ENCODE measurements at places on chromosomes 3 and 15.

DNA sequence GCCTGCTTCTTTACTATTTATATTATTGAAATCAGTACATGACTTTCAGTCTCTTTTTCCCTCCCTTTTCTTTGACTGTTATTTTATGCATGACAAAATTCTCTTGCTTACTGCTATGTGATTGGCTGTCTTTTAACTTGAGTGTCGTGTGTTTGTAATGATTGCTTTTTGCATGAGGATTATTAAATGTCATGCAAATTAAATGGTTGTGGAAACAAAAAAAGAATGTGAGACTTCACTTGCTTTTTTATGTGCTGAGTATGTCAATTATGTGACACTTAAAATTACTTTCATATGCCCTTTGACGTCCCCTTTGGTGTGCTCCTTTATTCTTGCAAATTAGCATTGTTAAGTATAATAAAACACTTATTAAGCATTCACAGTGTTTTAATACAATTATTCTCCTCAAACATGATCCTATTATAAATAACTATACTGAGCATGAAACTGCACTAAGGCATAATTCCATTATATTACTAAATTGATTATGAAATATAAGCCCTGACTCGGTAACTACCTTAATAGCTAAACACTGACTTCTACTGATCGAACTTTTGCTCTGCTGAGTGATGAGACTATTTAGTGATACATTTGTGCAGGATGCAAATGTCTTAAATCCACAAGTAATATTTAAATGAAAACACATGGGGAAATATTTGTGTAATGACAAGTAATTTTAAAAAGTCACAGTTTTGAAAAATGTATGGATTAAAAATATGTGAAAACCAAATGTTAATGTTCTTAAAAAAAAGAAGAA, 401.7 kb downstream of the NLGN1 start:
- DNase-seq = no peak

DNA sequence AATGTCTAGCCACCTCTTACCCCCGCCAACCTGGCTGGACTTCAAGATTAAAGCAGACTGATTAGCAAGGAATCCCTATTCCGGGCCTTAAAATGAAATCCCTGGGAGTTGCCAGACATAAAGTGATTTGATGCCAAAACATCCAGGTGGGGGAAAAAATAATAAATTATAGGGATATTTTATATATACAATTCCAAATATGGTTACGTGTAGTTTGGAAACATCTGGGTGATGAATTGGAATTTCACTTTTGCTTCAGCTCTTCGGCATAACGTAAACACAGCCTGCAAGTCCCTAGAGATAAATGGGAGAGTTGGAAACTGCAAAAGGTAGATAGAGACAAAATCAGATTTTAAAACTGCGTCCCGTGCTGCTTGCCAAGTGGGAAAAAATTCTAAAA, 545.5 kb upstream of the MDFIC2 start:
- DNase-seq = no peak

- no peak for DNase-seq
These were observed 2.9 kb upstream of the USP3 start for GRCh38 chr15:63501256-63502089.

- no peak for DNase-seq
These were observed 227.8 kb downstream of the UBE2E2 start for GRCh38 chr3:23430781-23431398.

- DNase-seq = no peak
These were observed 133.3 kb downstream of the CMSS1 start for GRCh38 chr3:99950921-99951320.

- no peak for DNase-seq
These were observed 30.7 kb downstream of the XXYLT1 start for GRCh38 chr3:195240171-195240701.

- DNase-seq = no peak
These were observed 12.2 kb upstream of the TSEN2 start for GRCh38 chr3:12472000-12472610.

GRCh38 chr3:187068787-187069186, 70.5 kb downstream of the RPL39L start:
- no peak for DNase-seq

DNA sequence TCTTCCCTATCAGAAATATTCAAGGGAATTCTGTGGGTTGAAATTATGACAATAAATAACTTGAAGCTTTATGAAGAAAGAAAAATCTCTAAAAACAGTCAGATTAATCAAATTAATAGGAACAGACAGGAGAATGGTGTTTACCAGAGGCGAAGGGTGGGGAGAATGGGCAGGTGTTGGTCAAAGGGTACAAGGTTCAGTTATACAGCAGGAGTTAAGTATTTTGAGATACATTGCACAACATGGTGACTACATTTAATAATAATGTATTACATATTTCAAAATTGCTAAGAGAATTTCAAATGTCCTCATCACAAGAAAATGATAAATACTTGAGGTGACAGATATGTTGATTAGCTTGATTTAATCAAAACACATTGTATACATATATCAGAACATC, 18.6 kb downstream of the SPCS1 start:
- no peak for DNase-seq

DNA sequence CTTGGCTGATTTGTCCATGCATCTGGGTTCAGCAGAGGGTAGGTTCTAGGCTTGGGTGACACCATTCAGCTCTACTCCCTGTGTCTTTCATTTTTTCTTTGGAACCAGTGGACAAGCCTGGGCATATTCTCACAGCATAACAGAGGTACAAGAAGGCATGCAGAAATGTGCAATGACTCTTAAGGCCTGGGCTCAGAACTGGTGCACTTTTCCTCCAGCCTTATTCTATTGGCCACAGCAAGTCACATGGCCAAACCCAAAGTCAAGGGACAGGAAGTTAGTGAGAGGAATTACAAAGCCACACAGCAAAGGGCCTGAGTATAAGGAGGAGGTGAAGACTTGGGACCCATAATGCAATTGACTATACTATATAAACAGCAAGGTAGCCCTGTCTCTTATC, 200.9 kb upstream of the CTDSPL start:
- no peak for DNase-seq

DNA sequence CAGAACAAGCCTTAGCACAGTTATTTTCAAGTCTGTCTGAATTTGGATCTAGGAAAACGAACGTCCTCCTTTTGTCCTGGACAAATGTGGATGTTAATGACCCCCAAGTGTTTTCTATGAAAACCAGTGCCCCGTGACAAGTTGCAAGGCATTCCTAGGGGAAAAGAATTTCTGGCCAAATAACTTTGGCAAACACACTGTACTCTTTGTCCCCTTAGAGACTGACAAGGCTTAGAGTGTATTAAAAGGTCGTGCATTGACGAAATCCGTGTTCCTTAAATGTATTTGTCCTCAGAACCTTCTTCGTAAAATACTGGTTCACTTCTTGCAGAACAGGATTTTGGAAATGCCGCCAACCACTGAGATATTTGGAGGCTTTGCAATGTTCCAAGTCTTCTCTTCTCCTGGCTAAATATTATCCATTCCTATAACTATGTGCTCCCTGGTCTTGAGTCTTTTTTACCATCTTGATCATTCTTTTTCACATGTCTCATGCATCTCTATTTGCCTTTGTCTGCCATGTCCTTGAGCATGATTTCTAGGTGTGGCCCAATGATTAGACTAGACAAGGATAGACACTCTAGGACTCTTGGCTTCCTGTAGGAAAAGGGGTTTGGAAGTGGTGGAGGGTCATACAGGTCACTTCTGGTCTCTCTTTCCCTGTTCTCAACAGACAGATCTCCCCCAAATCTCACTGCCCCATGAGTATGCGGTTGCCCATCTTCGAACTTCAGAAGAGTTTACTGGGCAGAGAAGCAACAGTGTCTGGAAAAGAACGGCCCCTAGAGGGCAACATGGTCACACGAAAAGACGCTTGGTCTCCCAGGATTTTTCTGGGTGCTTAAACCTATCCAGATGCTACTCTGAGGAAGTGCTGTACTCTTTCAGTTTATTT, 117.5 kb downstream of the EDEM1 start:
- DNase-seq = no peak

DNA sequence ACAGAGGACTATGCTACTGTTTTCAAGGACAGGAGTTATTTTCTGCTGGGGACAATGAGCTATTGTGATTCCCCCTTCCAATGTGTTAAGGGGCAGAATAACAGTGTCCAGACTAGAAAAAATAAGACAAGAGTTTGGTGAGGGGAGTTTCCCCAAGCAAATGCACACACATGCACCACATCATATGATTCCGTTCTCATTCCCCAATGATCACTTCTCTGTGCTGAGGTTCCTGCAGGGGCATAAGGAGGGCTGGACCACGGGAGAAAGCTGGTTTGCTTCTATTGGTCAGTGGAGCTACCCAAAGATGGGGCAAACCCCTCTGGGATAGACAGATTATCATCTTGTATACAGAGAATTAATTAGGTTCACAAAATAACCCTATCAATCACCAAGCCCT, 80.6 kb downstream of the RBPMS2 start:
- no peak for DNase-seq

GRCh38 chr15:33032053-33032452, 162.5 kb downstream of the FMN1 start:
- DNase-seq = no peak

GRCh38 chr3:195238586-195239118, 32.3 kb downstream of the XXYLT1 start:
- no peak for DNase-seq

- no peak for DNase-seq
These were observed 920.9 kb downstream of the TUSC7 start for GRCh38 chr3:117630469-117630868.

GRCh38 chr15:23877502-23878412, 190.7 kb upstream of the NDN start:
- DNase-seq = no peak

- no peak for DNase-seq
These were observed 166.4 kb upstream of the EOMES start for GRCh38 chr3:27888562-27888961.

GRCh38 chr3:29153811-29154210, 127.1 kb upstream of the RBMS3 start:
- no peak for DNase-seq

- no peak for DNase-seq
These were observed 18.2 kb upstream of the ADCY5 start for GRCh38 chr3:123467046-123467445.

GRCh38 chr3:132161608-132162007, 126.8 kb upstream of the CPNE4 start:
- no peak for DNase-seq

DNA sequence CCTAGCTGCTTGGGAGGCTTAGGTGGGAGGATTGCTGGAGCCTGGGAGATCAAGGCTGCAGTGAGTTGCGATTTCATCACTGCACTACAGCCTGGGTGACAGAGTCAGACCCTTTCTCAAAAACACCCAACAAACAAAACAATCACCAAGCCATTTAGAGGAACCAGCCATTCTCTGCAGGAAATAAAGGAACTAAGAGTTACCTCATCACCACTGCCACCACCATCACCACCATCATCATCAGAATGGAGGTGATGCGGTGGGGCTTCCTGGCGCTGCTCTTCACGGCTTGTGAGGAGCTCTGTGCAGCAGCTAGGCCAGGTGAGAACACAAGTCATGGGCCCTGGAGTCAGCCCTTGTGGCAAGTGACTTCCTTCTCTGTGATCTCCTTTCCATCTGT, 37.7 kb upstream of the KLHL25 start:
- no peak for DNase-seq

DNA sequence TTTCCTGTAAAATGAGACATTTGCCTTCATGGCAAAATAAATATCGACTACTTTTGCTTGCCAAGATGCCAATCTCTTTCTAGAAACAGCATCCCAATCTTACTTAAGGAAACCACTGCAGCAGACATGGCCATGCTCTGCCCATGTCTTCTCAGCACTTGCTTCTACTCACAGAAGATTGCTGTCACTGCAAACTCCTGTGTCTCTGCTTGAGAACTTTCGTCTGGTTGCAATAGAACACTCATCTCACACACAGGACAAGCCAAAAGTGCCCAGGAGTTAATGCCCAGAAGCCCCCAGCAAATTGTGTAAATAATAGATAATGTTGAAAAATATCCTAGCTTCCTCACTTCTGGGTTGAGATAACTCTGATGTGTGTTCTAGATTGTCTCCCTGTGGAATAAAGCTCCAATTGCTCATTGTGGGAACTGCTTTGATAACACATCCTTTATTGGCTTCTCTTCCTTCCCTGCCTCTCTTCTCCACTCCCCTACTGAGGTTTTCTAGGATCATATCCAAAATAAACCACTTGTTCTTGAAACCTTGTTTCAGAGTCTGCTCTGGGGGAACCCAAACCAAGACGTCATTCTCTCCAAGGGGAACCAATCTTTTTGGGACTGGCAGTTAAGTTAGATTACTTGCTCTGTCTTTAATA, 156.3 kb upstream of the STRIT1 start:
- DNase-seq = no peak

DNA sequence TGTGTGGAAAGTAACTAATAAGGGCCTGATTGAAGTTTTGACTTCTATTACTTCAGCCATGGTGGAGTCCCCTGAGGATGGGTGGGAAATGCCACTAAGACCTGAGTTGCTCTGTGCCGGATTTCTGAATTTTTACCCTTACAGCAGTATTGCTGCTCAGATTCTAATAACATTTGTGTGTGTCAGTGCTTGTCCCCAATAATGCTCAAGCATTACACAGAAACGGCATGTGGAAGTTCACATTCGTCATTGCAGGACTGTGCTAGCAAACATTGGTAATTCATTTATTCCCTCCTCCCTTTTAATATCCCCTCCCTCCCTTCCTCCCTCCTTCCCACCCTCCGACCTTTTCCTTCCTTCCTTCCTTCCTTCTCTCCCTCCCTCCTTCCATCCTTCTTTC, 484.5 kb upstream of the ONECUT1 start:
- no peak for DNase-seq

GRCh38 chr3:99753268-99753975, 64.2 kb upstream of the CMSS1 start:
- DNase-seq = no peak

GRCh38 chr3:104279617-104280016, 1087.1 kb upstream of the ALCAM start:
- DNase-seq = no peak

DNA sequence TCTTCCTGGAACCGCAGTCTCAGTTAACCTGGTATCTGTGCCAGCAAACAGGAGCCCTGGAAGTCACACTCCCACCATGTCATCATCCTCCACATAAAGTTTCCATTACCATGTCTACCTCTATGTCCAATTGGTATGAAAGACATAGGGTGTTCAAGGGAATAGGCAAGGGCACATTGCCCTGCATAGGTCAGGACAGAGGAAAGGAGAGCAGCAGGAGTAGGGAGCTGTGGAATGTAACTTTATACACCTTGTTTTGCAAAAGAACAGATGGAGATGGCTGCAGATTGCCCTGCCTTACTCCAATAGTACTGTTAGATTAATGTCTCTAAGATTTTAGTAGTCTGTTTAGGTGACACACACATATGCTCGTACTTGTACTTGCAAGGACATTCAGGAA, 1056.4 kb downstream of the NTRK3 start:
- DNase-seq = no peak

- no peak for DNase-seq
These were observed 993 bp upstream of the SIAH2 start for GRCh38 chr3:150763841-150764483.

GRCh38 chr15:58154769-58155168, 16.6 kb downstream of the AQP9 start:
- no peak for DNase-seq

- DNase-seq = no peak
These were observed 4.2 kb downstream of the ALG1L2 start for GRCh38 chr3:130085881-130086280.

GRCh38 chr3:139118835-139119234, 74.1 kb upstream of the PRR23C start:
- no peak for DNase-seq

GRCh38 chr3:152695840-152696239, 139.1 kb upstream of the P2RY1 start:
- DNase-seq = no peak
